A549 treated with Mapracorat at 1 μM for 4 hours (cell line): ENCODE measurements at places on chromosomes 7 and 10. TPM values are rescaled to one million over a fixed set of nuclear protein-coding genes. Genes with fewer than 3 reads are reported as not detected.

Gene KIAA1217
- 1.6 to 2.5 TPM (median 1.7 TPM) in 5 replicates for total RNA-seq

Gene TPST1
- total RNA-seq, result 5.7 to 8.8 TPM (median 7.9 TPM) in 5 replicates

Gene ARPC1A
- 118 to 141 TPM (median 124 TPM) in 5 replicates for total RNA-seq

Gene CYP3A7
- total RNA-seq, result 0.06 to 0.07 TPM in 2 of 5 replicates, not detected in the others

Gene GBF1
- 20.4 to 25.5 TPM (median 24.0 TPM) in 5 replicates for total RNA-seq

Gene AFAP1L2
- 19.2 to 25.5 TPM (median 21.7 TPM) in 5 replicates for total RNA-seq

Gene PNPLA8
- 13.0 to 18.7 TPM (median 16.8 TPM) in 5 replicates for total RNA-seq

Gene FKBP6
- not detected in 5 replicates for total RNA-seq

Gene ALOX5
- total RNA-seq, result 0.25 to 0.83 TPM (median 0.36 TPM) in 5 replicates

Gene HELLS
- total RNA-seq, result 22.9 to 28.9 TPM (median 23.8 TPM) in 5 replicates

Gene SLC26A5
- not detected in 5 replicates for total RNA-seq

Gene TMEM176A
- total RNA-seq, result not detected in 5 replicates

Gene CHST3
- total RNA-seq, result 41.1 to 53.7 TPM (median 47.1 TPM) in 5 replicates

Gene FFAR4
- total RNA-seq, result 0.07 to 0.29 TPM (median 0.15 TPM) in 5 replicates

Gene CALML3
- not detected in 5 replicates for total RNA-seq

Gene STEAP2
- total RNA-seq, result 2.9 to 4.2 TPM (median 3.8 TPM) in 5 replicates

Gene DENND2A
- 0.41 to 1.0 TPM (median 0.55 TPM) in 5 replicates for total RNA-seq

Gene SKIDA1
- total RNA-seq, result 0.85 to 1.3 TPM (median 1.0 TPM) in 5 replicates

Gene ELOVL3
- total RNA-seq, result 0.22 to 0.53 TPM (median 0.26 TPM) in 5 replicates

Gene PRSS2
- total RNA-seq, result not detected in 5 replicates

Gene NYAP1
- 2.7 to 6.3 TPM (median 4.1 TPM) in 5 replicates for total RNA-seq

Gene OR2A5
- total RNA-seq, result not detected in 5 replicates

Gene TMEM270
- 0.16 to 0.40 TPM (median 0.22 TPM) in 3 of 5 replicates, not detected in the others for total RNA-seq

Gene SPDYE1
- total RNA-seq, result not detected in 5 replicates

Gene TAS2R4
- total RNA-seq, result 0.07 to 0.16 TPM (median 0.14 TPM) in 5 replicates

Gene BUB3
- total RNA-seq, result 164 to 191 TPM (median 174 TPM) in 5 replicates

Gene PRLHR
- not detected in 5 replicates for total RNA-seq

Gene GPR85
- not detected in 5 replicates for total RNA-seq

Gene ABLIM1
- 31.1 to 42.0 TPM (median 34.1 TPM) in 5 replicates for total RNA-seq

Gene ABCC2
- total RNA-seq, result 119 to 142 TPM (median 123 TPM) in 5 replicates
